ENCODE measurements at places on chromosomes 6 and 20.

DNA sequence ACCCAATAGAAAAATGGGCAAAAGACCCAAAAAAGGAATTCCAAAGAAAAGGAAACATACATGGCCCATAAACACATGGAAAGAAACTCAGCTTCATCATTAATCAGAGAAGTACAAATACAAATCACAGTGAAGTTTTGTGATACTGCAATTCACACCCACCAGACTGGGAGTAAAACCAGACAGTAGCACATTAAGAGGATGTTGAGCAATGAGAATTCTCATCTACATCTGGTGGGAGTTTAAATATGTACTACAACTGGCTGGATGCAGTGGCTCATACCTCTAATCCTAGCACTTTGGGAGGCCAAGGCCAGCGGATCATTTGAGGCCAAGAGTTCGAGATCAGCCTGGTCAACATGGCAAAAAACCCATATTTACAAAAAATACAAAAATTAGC is 125.7 kb upstream of the PHACTR1 start:
- DNase-seq = no peak

DNA sequence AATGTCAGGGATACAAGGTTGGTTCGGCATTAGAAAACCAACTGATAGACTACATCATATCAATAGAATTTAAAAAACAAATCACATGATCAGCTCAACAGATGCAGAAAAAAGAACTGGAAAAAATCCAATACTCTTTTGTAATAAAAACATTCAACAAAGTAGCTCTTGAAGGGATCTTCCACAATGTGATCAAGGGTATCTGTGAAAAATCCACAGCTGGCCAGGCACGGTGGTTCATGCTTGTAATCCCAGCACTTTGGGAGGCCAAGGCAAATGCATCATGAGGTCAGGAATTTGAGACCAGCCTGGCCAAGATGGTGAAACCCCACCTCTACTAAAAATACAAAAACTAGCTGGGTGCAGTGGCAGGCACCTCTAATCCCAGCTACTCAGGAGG is 63.1 kb downstream of the ASCC3 start:
- DNase-seq = no peak

DNA sequence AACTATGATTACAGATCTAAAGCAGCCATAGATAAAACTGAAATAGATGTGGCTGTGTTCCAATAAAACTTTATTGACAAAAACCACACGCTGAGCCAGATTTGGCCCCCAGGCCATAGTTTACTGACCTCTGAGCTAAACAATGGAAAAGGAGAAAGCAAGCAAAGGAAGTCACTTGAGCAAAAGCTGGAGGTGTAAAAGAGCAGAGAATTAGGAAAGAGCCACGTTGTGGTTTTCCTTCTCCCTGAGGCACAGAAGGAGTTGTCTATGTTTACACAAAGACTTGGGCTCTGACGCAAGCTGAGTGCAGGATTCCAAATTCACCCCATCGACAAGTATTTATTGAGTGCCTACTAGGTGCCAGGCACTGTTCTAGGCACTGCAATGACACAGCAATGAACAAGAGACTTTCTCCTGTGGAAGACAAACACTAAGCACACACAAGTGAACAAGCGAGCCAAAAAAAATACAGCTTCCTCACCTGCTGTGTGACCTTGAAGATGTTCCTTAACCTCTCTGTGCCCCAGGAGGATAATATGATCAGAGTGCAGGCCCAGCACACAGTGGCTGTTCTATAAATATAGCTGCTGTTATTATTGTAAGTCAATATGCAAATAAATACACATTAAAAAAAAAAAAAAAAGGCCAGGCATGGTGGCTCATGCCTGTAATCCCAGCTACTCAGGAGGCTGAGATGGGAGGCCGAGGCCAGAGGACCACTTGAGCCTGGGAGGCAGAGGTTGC is 75.4 kb upstream of the PTPN1 start:
- no peak for DNase-seq

DNA sequence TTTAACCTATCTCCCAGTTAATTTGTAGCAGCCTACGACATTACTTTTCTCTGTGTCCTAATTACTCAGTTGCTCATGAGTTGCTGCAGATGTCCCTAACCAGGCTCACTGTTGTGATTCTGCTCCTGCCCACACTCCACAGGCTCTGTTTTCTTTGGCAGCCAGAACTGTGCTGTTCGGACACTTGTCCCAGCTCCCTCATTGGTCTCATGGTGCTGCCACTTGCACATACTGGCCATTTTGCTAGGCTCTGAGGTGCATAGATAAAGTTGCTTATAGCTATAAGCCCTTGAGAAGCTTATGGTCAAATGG is 55.0 kb downstream of the NOX3 start:
- no peak for DNase-seq

DNA sequence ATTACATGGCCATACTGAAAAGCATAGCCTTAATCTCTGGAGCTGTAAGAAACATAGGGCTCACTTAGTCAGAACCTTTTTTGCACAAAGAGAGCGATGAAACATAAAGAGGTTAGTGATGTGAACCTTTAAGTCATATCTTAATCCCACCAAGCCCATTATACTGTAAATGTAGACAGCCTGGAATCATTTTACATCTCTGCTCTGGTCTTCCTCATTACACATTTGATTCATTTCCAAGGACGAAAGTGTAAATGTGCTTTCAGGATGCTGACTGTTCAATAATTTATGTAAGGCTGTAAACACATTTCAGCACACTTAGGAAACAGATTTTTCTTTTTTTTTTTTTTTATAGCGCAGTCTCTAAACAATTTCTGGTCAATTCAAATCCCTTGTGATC is 131.3 kb upstream of the B3GAT2 start:
- no peak for DNase-seq

GRCh38 chr20:46752728-46753127 is 43.3 kb downstream of the SLC2A10 start:
- DNase-seq = peak; percentile 27

- no peak for DNase-seq
These were observed 32.4 kb downstream of the CPXM1 start for GRCh38 chr20:2767768-2768631.

- no peak for DNase-seq
These were observed at the start of gene PLTP for GRCh38 chr20:45911486-45912343. PLTP (minus strand) TSS chr20:45912155; CDS start chr20:45911452, 703 bp downstream.

DNA sequence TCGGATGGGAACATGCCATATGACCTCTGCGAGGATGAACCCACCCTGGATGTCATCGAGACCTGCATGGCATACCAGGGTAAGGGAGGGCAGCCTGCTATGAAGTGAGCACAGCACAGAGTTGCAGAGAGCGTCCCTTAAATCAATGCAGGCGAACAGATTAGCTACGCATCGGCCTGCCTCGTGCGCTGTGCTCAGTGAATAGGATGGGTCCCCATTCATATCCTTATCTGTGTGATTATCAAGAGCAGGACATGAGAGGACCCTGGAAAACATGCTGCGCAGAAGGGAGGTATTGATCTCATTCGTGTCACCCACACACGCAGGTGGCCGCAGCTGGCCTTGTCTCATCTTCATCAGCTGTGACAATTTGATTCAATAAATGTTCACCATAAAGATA is 25.6 kb upstream of the FAM83D start:
- DNase-seq = no peak

DNA sequence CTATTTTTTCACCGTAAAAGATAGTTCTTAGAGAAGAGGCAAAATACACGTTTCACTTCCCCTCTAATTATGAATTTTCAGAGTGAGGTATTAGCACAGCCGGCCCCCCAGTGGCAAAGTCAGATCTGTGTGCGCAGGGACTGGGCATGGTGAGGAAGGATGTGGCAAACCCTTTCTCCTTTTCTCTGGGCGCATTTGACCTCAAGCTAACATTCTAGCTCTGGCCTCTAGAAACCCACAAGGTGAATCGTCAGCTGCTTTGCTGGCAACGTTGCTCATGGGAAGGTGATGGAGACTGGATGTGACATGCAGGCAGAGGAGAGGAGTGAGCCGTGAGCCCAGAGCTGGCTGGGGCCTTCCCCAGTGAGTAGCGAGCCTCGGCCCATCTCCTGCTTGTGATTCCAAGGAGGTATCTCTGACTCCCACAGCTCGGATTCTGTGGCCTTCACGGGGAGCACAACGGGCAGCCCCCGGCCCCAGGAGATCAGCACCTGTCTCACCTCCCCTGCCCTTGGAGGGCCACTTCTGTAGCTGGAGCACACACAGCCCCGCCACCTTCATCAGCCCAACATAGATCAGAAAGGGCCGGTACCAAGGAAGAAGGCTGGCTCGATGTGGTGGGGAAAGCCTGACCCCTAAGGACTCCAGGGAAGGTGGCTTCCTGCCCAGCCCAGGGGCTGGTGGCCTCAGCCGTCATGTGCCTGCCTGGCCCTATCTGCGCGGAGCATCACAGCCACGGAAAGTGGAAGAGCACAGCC is 152.8 kb downstream of the TAF4 start:
- no peak for DNase-seq
